ENCODE measurements at places on chromosomes 1 and 21.
A peak's percentile ranks its signal among the peaks of the same experiment; 100 is the strongest.

DNA sequence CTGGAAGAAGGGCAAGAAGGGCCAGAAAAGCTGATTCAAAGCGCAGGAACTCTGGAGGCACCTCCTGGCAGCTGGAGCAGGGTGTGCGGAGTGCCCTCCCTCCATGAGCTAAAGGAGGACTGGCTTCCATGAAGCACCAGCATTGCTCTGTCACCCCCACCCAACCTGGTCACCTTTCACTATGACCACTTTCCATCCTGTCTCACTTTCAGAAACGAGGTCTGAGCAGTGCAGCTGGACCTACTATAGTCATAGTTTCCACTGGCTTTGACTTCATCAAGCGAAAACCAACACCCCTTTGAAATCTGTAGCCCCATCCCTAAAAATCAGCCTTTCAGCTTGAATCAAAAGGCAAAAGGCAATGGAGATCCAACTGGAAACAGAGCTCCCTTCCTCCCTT, 84.8 kb upstream of the CACNA1E start:
- DNase-seq = no peak

DNA sequence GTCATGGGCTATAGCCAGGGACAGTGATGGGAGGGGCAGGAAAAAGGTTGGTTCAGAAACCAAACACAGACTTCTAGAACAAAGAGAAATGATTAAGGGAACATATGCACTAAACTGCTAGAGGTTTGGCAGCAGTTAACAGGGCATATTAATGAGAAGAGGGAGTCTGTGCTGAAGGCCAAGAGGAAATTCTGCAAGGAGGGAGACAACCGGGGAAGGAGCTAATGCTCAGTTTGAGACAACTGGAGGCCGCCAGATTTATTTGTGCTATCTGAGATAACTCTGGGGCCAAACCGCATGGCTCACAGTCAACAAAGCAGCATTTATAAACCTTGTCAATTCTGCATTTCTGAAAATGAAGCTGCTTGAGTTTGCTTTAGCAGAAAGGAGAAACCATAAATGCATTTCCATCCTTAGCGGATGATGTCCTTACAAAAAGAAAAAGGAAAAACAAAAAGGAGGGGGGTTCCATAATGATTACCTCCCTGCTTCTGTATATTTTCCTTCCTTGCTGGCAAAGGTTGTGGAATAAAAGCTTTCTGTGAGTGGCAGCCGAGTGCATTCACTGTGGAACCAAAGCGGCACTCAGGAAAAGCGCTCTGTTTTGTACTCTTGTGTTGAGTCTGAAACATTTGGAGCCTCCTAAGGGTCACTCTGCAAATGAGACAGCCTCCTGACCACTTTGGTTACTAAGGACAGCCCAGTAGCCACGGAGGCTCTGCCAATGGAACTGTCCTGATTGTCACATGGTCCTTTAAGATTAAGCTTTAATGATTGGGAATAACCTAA, 70.3 kb downstream of the SIM2 start:
- DNase-seq = no peak

- DNase-seq = peak; percentile 100
Observed at GRCh38 chr1:19437891-19438294, 47.4 kb downstream of the CAPZB start.

DNA sequence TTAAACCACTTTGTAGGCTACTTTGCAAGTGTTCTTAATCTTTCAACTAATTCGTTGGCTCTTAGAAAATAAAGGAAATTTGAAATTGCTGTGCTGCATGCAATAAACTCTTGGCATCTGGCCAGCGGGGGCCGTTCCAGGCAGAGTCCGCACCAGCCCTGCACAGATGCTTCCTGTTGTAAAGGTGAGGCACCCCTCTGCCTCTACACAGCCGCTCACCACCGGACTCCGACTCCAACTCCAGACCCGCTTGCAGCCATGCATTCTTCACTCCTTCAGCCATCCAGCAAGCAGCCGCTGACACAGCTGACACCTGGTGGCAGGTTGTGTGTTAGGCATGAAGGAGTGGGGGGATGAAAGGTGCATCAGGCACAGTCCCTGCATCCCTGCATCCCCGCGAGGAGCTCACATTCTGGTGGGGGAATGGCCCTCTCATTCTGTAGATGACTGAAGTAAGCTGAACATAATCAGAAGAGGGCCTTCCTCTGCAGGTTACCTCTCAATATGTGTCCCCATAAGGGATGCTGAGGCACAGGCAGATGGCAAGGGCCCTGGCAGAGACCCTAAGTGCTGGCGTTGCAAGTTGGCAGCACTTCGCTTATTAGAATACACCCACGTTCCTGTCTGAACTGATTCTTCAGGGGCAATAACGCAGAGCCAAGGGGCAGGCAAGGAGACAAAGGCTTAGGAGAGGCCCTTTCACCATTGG, 56.8 kb downstream of the GLIS1 start:
- DNase-seq = no peak

- no peak for DNase-seq
Observed at GRCh38 chr1:184621260-184621659, 133.4 kb downstream of the EDEM3 start.

GRCh38 chr1:205547936-205548827, 43.7 kb downstream of the CDK18 start:
- no peak for DNase-seq

- DNase-seq = no peak
Observed at GRCh38 chr1:184743062-184743756, 11.4 kb downstream of the EDEM3 start.

GRCh38 chr1:15038232-15039016, 115.1 kb upstream of the TMEM51 start:
- no peak for DNase-seq

GRCh38 chr1:12464045-12464461, 154.0 kb downstream of the DHRS3 start:
- DNase-seq = no peak

DNA sequence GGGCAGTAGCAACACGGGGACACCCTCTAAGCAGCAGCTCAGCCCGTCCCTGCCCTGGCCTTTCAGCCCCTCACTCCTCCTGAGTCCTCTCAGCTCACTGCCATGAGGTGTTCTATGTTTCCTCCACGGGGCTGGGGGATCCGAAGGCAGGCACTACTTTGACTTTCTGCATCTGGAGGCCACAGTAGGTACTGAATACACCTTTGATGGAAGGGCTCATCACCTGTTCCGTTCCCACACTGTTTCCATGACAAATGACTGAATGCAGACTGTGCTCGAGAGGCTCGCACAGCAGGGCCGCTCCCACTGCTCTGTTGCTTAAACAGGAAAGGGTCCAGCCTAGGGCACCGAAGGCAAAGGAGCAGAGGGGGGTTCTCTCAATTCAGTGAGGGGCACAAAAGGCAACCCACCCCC, 77.6 kb upstream of the DNAH14 start:
- no peak for DNase-seq

DNA sequence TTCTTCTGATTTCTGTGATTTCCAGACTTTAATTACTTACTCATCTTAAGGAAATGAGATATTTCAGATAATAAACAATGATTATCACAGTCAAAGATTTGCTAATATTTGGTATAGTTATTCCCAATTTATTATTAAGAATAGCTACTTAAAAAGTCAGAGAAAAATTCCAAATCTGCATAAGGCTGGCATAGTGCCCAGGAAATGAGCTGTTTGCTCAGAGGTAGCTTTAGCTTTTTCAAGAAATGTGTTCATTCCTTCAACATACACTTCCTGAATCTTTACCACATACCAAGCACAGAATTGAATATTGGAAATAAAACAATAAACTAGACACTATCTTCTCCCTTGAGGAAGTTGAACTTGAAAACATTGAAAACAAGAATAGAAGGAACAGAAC, 44.3 kb upstream of the KCNK1 start:
- no peak for DNase-seq

- peak; percentile 18 for DNase-seq
Observed at GRCh38 chr1:231357831-231358354, 19.8 kb downstream of the SPRTN start.

- no peak for DNase-seq
Observed at GRCh38 chr1:64147759-64148158, 55.7 kb upstream of the UBE2U start.

DNA sequence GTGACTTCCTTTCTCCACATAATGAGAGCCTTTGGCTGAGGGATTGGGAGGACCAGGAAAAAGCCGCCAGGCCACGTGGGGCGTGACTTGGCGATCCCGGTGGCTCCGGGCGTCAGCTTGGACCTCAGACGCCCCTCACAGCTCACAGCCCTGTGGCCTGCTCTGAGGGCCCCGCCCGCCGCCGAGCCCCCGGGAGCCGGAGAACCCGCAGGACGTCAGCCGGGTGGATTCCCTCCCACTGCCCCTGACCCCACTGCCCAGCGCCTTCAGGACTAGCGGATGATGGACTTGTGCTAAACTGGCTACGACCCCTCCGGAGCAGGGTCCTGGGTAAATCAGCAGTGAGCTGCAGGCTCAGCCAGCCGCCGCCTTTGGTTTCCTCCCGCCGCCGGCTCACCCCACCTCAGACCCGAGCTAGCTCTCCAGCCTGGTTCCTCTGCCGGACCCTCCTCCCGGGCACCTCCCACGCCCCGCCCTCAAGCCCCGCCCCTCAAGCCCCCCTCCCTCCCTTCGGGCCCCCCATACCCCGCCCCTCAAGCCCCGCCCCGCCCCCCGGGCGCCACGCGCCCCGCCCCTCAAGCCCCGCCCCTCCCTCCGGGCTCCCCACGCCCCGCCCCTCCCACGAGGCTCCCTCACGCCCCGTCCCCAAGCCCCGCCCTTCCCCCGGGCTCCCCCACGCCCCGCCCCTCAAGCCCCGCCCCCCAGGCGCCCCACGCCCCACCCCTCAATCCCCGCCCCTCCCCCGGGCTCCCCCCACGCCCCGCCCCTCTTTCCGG, 10.0 kb upstream of the FAAP20 start:
- DNase-seq = no peak

- DNase-seq = no peak
Observed at GRCh38 chr1:31570906-31571305, 5.4 kb upstream of the TINAGL1 start.

DNA sequence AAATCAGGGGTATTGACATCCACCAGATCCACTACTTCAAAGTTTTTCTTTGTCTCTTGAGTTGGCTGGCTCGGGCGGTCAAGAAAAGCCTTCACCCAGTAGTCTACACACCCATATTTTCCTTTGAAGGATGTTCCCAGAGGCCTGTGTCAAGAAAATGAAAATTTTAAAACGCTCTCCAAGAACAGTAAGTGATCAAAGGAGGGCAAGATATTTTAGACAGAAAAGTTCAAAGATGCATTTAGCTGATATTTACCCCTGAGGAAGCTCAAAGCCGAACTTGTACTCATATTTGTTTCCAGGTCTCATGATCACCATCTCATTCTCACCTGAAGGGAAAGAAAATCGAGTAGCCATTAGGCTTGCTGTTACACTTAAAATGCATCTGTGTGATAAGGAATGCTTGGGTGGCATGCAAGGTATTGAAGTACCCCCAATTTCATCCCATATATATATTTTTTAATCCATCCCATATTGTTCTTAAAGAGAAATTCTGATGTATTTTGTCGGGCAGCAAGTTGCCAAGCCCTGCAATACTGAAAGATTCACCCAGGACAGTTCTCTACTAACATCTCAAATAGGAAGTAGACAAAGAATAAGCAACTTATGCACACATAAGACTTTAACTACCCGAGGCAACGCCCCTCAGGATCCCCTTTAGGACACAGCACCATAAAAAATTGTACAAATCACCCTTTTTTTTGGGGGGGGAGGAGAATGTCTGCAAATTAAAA, 1.1 kb downstream of the TXNIP start:
- no peak for DNase-seq

DNA sequence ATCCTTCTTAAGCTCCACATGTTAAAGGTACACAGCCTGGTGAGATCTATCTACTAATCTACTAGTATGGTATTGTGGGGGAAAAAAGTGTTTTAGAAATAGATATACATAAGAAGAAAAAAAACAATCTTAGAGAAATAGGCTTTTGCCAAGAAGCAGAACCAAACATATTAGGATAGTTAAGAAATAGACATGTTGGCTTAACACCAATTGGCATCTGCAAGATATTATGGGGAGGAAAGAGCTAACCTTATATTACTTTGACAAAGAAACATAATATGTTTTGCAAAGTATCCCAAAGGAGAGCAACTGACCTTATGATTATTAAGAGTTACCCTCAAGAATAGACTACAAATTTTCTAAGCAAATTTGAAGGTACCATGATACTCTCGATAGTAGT, 202.9 kb downstream of the BRINP3 start:
- DNase-seq = no peak

DNA sequence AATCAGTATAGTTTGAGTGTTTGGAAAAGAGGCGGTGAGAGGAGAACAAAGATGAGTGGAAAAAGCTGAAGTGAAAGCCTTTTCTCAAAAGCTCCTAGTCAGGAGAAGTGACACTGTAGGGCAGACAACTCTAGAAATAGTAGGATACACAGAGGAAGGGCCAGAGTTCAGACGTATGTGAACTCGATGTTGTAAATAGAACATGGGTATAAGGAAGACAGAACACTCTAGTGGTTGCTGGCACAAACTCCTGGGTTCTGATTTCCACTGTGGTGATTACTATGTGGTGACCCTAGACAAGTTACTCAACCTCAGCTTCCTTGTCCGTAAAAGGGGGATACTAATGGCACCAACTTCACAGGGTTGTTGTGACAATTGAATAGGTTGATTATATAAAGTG, 30.2 kb upstream of the MGST3 start:
- no peak for DNase-seq

GRCh38 chr1:174160109-174160473, 771 bp downstream of the RABGAP1L start:
- DNase-seq = no peak

DNA sequence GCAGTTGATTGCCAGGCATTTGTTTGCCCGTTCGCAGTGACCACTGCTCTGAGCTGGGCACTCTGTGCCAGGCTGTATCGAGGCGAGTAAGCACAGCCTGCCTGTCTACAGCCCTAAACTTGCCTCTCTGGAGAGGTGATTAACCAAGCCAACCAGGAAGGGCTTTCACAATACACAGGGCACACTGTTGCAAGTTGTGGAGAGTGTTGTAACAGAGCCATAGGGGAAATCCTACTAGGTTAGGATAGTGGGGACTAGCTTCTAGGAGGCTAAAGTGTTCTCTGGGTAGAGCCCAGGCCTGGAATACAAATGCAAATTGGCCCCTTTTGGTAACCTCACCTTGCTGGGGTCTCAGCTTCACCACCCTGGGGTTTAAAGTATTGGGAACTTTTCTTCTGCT, 23.8 kb downstream of the PRDM2 start:
- no peak for DNase-seq

DNA sequence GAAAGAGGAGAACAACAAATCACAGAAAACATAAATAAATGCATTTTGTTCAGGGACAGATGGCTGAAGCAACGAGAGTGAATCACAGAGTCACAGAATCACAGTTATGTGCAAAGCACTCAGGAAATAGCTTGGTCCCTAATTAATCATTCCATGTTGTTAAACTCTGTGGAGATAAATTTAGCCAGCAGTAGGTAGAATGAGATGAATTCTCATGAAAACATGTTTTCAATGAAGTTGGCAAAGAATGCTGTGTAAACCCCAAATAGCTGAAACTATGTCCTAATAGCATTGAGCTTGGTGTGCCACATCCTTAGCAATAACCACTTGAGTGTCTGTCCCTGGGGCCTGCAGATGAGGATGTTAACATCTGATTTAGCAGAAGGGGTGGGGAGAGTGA, 20.4 kb downstream of the LEPR start:
- no peak for DNase-seq

GRCh38 chr1:178566187-178566586, 53.3 kb downstream of the TEX35 start:
- no peak for DNase-seq
